ENCODE measurements at places on chromosomes 2 and 18.

DNA sequence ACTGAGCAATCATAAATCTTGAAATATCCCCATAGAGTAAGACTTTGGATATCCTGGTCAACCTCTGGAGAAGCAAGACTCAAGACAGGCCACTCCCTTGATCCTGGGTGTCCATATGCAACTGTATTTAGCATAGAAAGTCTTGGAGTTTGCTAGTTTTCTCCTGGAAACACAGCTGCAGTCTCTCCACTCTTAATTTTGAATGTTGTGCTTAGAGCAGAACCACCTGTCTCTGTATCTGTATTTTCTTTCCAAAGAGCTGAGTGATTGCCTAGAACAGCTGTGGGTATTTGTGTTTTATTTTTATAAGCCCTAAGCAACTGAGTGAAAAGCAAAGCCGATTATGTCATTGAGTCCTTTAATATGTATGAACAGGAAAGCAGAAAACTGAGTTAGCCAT, 64.1 kb upstream of the ADAM23 start:
- no peak for DNase-seq

GRCh38 chr2:69790601-69790959, 38.9 kb upstream of the GMCL1 start:
- DNase-seq, result no peak

DNA sequence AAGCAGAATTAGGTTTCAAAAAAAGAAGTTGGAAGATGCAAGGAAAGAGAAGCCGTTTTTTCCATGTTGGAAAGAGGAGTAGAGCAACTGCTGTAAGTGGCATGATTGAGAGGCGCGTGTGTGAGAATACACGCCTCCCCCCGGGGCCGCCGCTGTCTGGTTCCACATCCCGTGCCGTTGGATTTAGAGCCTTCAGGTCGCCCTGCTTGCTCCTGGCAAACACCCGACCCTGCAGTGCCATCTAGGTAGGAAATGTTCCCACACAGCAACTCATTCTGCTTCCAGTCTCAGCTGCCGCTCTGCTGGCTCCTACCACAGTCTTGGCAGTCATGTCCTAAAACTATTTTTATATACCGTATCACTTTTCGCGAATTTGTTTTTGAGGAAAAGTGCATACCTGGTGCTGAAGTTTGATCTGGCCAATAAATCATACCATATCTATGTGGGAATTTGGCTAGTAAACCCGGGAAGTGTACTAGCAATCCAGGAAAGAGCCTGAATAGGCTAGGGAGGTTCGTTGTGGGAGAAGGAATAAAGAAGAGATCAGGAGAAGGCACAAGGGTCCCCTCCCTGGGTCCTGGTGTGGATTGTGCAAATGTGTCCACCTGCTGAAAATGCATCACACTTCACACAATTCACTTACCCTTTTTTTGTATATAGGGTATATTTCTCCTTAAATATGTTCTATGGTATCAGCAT, 372.7 kb downstream of the FBXO15 start:
- no peak for DNase-seq

DNA sequence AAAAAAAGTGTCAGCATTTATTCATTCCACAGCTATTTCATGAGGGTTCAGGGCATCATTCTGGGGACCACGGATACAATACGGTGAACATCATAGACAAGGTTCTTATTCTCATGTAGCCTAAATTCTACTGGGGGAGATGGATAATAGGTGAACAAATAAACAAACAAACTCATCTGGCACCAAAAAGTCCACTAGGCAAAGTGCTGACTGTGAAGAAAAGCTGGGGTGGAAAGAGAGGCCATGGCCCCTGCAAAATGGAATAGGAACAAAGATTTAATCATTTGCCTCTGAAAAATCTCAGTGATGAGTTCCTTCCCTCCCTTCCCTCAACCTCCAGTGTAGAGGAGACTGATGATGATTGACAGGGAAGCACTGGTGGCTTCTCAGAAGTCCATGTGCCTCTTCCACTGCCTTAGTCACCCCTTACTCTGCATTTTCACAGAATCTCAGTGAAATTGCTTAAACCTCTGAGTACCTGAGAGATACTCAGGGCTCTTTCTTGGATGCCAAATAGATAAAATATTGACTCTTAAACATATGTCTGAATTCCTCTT, 69.3 kb upstream of the IL1R1 start:
- DNase-seq, result no peak

- no peak for DNase-seq
Measured at GRCh38 chr2:191218292-191218898, 26.8 kb upstream of the MYO1B start.

DNA sequence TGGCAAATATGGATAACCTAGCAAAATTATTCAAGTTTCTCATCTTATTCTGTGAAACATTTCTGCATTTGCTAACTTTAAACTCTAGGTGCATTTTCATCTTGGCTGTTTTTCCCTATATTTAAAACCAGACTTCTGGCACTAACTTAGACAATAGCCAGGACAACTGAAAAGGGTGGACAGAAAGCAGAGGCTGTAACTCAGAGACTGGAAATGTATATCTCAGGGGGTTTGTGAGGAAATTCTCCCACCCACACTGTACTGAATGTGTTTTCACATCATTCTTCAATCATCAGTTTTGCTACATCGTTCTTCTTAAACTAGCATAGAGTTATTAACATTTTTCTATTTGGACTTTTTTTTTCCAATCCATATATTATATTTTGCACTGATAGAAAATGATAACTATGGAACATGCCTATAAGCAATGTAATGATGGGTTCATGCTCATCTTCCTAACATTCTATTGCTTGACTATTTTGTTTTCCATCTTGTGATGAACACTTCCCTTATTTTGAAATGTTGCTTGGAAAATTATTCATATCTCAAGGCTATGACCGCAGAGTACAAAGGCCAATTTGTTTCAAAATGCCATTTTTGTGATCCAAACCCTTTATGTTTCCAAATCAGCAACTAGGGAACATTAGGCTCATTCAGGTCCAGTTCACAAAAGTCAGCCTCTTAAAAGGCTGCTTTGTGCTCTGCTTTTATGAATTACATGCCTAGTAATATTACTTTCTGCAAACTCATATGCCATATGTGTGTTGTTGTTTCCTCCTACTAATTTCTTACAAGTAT, 125.8 kb upstream of the CDH19 start:
- no peak for DNase-seq

- DNase-seq, result no peak
Measured at GRCh38 chr2:62871506-62871905, 166.0 kb downstream of the EHBP1 start.

- no peak for DNase-seq
Measured at GRCh38 chr18:24212939-24213338, 74.1 kb downstream of the CABYR start.

GRCh38 chr2:35251156-35251555, 1104.4 kb upstream of the CRIM1 start:
- no peak for DNase-seq

DNA sequence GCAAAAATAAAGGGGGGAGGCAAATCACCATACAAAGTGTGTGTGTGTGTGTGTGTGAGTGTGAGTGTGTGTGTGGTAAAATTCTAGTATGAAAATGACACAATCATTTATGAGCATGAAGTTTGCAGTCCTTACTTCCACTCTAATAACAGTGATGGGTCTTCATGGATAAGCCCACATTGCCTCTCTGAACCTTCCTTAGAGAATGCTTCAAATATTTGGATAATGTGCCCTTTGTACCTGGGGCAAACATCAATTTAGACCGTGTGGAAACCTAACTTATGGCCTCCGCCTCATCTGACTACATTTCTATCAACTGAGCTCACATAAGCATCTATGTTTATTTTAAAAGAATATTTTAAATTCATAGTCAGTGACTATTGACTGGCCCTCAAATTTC, 3.7 kb downstream of the SCN9A start:
- no peak for DNase-seq

GRCh38 chr18:35376393-35376741, 770 bp downstream of the ZNF396 start:
- DNase-seq, result no peak
